ENCODE measurements at places on chromosomes 16 and 17. TPM values are rescaled to one million over a fixed set of nuclear protein-coding genes. Genes with fewer than 3 reads are reported as not detected.

- no peak for DNase-seq
Measured at GRCh38 chr16:30430428-30430970, 669 bp upstream of the DCTPP1 start.

DNA sequence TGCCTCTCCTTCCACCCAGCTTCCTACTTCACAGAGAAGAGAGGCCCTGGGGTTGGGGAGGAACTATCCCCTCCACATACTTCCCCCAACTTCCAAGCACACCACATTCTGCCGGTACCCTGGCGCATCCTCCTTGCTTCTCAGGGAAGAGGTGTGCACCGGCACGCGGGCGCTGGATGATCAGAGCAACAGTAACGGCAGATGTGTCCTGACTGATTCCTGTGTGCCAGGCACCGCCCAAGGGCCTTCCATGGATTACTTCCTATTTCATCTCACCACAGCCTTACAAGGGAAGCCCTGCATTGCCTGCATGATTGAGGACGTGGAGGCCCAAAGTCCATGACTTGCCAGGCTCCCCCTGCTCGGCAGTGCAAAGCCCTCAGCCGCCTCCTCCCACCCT is 21.1 kb upstream of the MLKL start:
- DNase-seq, result no peak

Gene CPHXL2
- total RNA-seq, result not detected

GRCh38 chr16:27025581-27025980 is 41.1 kb upstream of the C16orf82 start:
- no peak for DNase-seq

DNA sequence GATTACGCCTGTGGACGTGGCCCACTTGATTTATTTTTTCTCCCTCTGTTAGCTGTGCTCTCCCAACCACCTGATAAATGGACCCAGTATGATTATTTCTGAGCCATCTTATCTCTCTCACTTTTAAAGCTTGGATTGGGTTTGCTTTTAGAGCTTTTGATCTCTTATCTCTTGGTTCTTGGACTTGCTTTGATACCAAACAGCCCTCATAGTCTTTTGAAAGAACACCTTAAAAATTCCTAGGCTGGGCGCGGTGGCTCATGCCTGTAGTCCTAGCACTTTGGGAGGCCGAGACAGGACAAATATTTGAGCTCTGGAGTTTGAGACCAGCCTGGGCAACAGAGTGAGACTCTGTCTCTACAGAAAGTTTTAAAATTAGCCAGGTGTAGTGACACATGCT is 25.8 kb downstream of the SMTNL2 start:
- DNase-seq, result no peak

Gene NEUROD2
- total RNA-seq, result not detected

- DNase-seq, result no peak
Measured at GRCh38 chr16:18941471-18941870, 15.3 kb upstream of the SMG1 start.

DNA sequence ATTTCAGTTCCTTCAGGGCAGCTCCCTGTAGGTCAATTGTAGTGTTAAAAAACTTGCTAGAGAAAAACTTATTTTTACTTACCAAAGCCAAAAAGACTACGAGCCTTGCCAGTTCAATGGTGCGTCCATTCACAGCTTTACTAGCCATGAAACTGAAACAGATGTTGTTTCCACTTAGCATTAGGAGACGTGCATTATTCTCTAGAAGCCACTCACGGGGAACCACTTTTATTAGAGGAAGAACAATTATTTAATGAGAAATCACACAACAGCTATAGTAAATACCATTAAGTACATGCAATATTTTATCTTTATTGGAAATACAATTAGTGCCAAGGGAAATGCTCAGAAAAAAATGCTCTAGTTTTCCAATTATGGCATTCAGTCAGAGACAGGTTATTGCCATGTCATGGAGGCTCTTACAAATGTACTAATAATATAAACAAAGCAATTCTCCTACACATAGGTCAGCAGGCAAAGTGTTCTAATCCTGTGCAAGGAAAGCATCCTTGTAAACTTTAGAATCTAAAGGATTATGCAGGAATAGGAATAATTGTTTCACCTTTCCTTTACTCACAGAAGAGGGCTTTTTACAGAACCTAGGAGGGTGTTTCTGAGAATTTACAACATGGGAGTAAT is 17.4 kb downstream of the LASP1NB start:
- no peak for DNase-seq

GRCh38 chr17:37792787-37793186 is 47.9 kb upstream of the HNF1B start:
- no peak for DNase-seq

- no peak for DNase-seq
Measured at GRCh38 chr17:56319531-56319930, 166.3 kb downstream of the ANKFN1 start.

DNA sequence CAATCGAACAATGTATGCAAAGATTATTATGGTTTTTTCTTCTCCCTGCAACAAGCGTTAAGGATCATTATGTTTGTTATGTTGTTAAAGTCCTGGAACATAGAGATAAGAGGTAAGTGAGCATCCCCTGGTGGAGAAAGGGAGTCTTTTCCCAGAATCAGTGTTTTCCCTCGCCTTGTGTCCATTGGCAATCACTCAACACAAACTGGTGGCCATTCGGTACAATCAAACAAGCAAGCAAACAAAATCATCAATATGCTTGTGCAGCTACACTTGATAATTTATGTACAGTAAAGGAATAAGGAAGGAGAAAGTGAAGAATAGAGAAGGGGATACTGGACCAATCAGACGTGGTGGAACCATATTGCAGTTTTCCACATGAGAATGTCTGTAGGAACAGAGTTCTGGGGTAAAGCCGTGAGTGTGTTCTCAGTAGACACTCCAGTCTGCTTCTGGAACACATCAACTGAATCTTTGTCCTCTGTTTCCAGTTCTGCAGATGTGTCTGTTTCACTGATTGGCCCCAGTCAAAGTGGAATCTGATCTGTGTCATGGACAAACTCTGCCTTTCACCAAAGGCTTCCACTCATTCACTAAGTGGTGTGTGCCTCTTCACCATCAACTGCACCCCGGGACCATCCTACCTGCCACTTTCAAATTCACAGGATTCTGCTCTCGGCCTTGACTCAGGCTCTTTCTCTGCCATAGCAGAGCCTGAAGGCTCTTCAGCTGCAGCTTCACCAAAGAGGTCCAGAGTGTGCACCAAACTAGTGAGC is 169.5 kb downstream of the AHSP start:
- no peak for DNase-seq

GRCh38 chr17:3727041-3727440 is 3.3 kb downstream of the HASPIN start:
- DNase-seq, result no peak

Gene PRR11
- 7.9 TPM for total RNA-seq

GRCh38 chr17:70780031-70780430 is 610.7 kb downstream of the KCNJ2 start:
- DNase-seq, result no peak

Gene BAHCC1
- total RNA-seq, result 10.1 TPM

GRCh38 chr17:17666111-17666714 is 15.0 kb upstream of the RAI1 start:
- DNase-seq, result no peak

Gene FAM171A2
- total RNA-seq, result 5.7 TPM

- no peak for DNase-seq
Measured at GRCh38 chr16:74727903-74728302, 27.2 kb upstream of the MLKL start.

Gene FOXJ1
- 0.90 TPM for total RNA-seq

Gene KRTAP2-1
- not detected for total RNA-seq
